Spleen (tissue), 13 donors: ENCODE measurements at places on chromosomes 12 and 14. TPM values are rescaled to one million over a fixed set of nuclear protein-coding genes. Genes with fewer than 3 reads are reported as not detected.

The LRRK2 gene
- 43.5 TPM for total RNA-seq

The TSPAN19 gene
- total RNA-seq = 1.1 TPM

The TMPO gene
- 141 TPM for total RNA-seq

- no peak for DNase-seq
Observed at GRCh38 chr12:24175284-24175683, 225.8 kb upstream of the SOX5 start.

DNA sequence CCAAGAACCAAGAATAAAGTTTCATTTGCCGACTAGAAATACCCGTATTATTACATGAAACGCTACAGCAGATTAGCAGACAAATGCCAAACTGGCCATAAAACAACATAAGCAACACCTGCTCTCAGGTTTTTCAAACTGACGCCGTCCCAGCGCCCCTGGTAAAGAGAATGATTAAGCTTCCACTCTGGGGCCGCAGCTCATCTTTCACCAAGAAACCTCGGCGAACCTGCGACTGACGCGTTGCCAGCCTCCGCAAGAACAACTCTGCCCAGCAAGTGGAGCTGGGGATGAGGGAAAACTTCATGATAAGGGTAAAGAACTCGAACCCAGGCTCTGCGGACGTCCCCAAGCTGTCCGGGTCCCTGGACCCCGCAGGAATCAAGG is 530 bp downstream of the ARL1 start:
- DNase-seq = no peak

GRCh38 chr14:65304239-65304638 is 108.3 kb upstream of the FUT8 start:
- DNase-seq = no peak

DNA sequence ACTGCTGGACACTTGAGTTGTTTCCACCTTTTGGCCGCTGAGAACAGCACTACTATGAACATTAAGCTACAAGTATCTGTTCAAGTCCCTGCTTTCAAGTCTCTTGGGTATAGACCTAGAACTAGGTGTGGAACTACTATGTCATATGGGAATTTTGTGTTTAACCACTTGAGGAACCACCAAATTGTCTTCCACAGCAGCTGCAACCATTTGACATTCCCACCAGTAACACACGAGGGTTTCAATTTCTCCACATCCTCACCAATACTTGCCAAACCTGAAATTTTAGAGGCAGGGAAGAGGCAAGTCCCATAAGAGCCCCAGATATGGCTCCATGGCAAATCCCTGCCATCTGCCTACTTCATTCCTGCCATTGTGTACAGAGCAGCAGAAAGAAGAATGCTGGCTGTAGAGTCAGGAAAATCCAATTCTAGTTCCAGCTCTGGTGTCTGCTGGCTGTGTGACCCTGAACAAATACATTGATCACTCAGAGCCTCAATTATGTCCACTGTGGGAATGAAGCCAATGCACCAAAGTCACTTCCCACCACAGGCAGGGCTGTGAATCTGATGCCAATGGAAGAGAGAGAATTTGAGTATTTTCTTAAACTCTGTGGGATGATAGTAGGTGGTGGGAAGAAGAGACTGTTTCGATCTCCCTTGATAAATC is 17.8 kb downstream of the PITPNM2 start:
- DNase-seq = peak; percentile 0
